ENCODE measurements at places on chromosomes 1 and 21. TPM values are rescaled to one million over a fixed set of nuclear protein-coding genes. Genes with fewer than 3 reads are reported as not detected.

GRCh38 chr1:156445789-156446263 lies 54.7 kb downstream of the MEF2D start:
- peak; percentile 89 for ATAC-seq

GRCh38 chr1:5901150-5901549 lies 91.1 kb downstream of the NPHP4 start:
- ATAC-seq = no peak

DNA sequence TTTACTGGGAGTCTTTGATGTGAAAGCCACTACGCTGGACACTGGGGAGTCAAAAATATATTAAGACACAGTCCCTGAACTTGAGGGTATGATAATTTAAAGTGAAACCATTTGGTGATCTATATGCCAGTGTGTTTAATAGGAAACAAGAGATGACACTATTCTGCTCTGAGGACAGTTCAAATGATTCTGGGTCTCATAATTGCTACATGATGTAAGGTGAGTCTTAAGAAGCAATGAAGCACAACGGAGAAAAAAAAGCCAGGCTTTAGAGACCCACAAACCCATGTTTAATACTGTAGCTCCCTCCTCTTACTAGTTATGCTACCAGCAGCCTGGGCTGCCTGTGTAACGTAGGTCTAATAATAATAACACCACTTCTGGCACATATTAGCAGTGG lies 14.2 kb upstream of the LRRC8D start:
- ATAC-seq = no peak

LAMB3 gene
- total RNA-seq = 0.13 TPM

MPL gene
- total RNA-seq = not detected

CAMSAP2 gene
- 56.5 TPM for total RNA-seq

OR2L8 gene
- not detected for total RNA-seq

Measured in motor neuron (in vitro differentiated cells).